Gastroesophageal sphincter (tissue), 4 donors: ENCODE measurements at places on chromosomes 7 and 10. TPM values are rescaled to one million over a fixed set of nuclear protein-coding genes. Genes with fewer than 3 reads are reported as not detected.

GRCh38 chr10:21499701-21500577 lies 25.5 kb downstream of the SKIDA1 start:
- no peaks in the 10 kb centered on the region for H3K27me3 ChIP-seq
- no peak overlapping the region for H3K27ac ChIP-seq
- ATAC-seq = no peak
- peak overlapping the region; percentile 37 for H3K4me3 ChIP-seq
- no peaks in the 10 kb centered on the region for H3K36me3 ChIP-seq

DNA sequence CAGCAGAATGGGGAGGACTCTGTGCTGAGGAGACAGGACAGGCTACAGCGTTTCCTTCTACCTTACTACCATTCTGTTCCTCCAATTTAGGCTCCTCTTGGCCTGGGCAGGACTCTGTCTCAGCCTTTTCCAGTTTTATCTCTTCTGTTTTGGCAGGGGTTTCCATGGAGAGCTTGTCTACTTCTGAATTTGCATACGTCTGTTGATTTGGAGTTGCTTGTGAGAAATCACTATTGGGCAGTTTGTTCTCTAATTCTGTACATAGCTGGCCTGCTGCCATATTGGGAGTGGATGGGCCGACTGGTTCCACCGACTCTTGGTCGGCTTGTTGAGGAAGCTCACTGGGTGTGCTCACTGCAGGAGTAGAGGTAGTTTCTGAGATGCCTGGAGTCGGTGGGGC lies 136.8 kb downstream of the GALNT11 start:
- H3K4me1 ChIP-seq = no peaks in the 10 kb centered on the region
- no peak overlapping the region for H3K4me3 ChIP-seq
- ATAC-seq = no peak
- no peak overlapping the region for H3K27ac ChIP-seq
- no peaks in the 10 kb centered on the region for H3K27me3 ChIP-seq

GRCh38 chr7:138304071-138304320 lies 156.1 kb upstream of the TRIM24 start:
- no peak overlapping the region for H3K4me3 ChIP-seq
- H3K4me1 ChIP-seq = no peaks in the 10 kb centered on the region
- ATAC-seq = no peak
- no peaks in the 10 kb centered on the region for H3K27me3 ChIP-seq
- H3K36me3 ChIP-seq = no peaks in the 10 kb centered on the region
- no peak overlapping the region for H3K27ac ChIP-seq

DNA sequence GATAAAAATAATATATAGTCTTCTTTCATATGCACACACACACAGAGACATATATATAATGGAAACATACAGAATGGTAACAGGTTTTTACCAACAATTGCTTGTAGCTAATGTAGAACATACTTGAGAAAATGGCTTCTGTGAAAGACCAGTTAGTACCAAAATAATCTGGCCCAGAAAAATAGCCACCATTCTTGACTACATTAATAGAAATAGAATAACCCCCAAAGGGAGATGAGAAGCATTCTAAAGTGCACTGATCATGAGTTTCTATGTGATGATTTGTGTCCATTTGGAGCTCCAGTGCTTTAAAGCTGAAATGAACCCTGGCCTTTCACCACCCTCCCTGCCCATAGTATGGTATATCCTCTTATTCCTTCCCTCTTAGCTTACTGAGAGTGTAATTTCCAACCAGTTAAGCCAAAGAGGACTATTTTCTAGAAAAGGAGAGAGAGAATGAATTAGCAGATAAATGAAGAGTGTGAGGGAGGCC lies 22.9 kb upstream of the IFIT2 start:
- no peaks in the 10 kb centered on the region for H3K36me3 ChIP-seq
- H3K4me1 ChIP-seq = peaks cover 31% of the 10 kb centered on the region
- no peaks in the 10 kb centered on the region for H3K27me3 ChIP-seq
- peak overlapping the region; percentile 61 for H3K27ac ChIP-seq
- no peak overlapping the region for H3K4me3 ChIP-seq

- no peak overlapping the region for H3K27ac ChIP-seq
- no peak for ATAC-seq
- no peaks in the 10 kb centered on the region for H3K27me3 ChIP-seq
- no peaks in the 10 kb centered on the region for H3K36me3 ChIP-seq
- no peak overlapping the region for H3K4me3 ChIP-seq
Observed at GRCh38 chr7:77989981-77990566, 191.5 kb downstream of the PHTF2 start.

GRCh38 chr10:72297281-72297804 lies 23.6 kb downstream of the DDIT4 start:
- peak; percentile 62 for ATAC-seq
- no peaks in the 10 kb centered on the region for H3K36me3 ChIP-seq
- no peaks in the 10 kb centered on the region for H3K4me1 ChIP-seq
- peak overlapping the region; percentile 60 for H3K4me3 ChIP-seq

DNA sequence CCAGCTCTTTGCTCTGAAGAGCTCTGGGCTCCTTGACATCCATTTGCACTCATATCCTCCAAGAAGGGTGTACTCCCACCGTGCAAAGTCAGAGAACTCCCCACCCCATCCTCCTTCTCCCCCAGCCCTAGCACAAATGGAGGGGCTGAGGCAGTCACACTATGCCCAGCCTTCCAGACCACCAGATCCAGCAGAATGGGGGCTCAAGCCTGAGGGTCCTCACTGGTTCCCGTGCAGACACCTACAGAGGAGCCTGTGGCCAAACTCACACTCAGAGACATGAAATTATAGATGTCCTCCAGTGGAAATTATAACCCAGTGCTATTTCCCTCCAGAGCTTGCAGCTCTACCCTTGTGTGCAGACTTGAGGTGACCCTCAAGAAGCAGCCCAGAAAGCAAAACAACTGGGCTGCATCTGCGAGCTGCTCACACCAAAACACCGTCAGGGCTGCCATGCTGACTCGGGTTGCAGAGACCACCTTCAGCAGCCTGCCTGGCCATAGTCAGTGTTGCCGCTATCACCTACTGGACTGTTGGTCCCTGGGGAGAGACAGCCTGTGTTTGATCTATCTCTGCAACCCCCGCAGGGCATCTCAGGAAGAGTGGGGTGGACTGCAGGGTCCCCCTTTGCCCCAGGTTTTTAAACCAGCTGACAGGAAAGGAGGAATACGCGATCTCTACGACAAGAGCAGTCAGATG lies 7.4 kb downstream of the ZNF488 start:
- H3K4me1 ChIP-seq = peaks cover 7% of the 10 kb centered on the region
- no peak overlapping the region for H3K4me3 ChIP-seq
- no peak for ATAC-seq
- H3K27me3 ChIP-seq = peaks cover 39% of the 10 kb centered on the region
- H3K36me3 ChIP-seq = no peaks in the 10 kb centered on the region

The ACTR3C gene
- total RNA-seq = 7.9 TPM

- no peaks in the 10 kb centered on the region for H3K4me1 ChIP-seq
- H3K36me3 ChIP-seq = no peaks in the 10 kb centered on the region
- peaks cover 16% of the 10 kb centered on the region for H3K27me3 ChIP-seq
- no peak overlapping the region for H3K4me3 ChIP-seq
- ATAC-seq = no peak
Observed at GRCh38 chr7:138746073-138746472, 44.9 kb upstream of the SVOPL start.

The ATG9B gene
- not detected for total RNA-seq

GRCh38 chr10:106626371-106626770 lies 538.1 kb downstream of the SORCS1 start:
- H3K4me3 ChIP-seq = no peak overlapping the region
- ATAC-seq = no peak
- H3K36me3 ChIP-seq = no peaks in the 10 kb centered on the region
- H3K4me1 ChIP-seq = no peaks in the 10 kb centered on the region

DNA sequence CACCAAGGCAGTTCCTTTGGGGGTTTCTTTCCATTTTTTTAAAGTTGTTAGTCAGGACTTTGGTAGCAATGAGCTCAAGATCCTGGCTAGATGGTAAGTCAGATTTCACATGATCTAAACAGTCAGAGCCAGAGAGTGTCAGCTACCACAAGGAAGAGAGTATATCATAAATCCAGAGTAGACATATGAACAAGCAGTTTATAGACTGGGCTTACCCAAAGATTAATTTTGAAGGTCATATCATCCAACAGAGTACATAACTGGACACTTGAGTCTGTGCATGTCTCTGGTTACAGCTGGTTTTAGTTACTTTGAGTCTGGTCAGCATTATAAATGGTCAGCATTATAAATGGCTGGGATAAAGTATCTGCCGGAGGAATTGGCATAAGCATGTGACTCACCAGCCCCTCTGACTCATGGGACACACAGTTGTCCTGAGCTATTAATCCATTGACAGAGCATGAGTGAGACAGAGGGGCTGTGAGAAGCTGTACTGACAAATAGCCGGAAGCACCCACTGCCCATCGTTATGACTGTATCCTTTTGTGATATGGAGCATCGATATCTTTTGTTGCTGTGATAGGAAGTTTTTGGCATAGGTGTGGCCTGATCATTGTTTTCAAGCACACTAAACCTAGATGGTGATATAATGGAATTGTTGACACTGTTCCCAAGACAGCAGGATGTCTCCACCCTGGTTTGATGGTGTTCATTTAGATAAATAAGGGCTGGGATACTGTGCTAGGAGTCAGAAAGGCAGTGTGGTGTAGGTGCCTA lies 19.3 kb downstream of the PPP1R3C start:
- no peaks in the 10 kb centered on the region for H3K27me3 ChIP-seq
- H3K27ac ChIP-seq = peak overlapping the region; percentile 84
- no peak overlapping the region for H3K4me3 ChIP-seq
- peak; percentile 11 for ATAC-seq
- H3K36me3 ChIP-seq = no peaks in the 10 kb centered on the region

- H3K27me3 ChIP-seq = no peaks in the 10 kb centered on the region
- no peak overlapping the region for H3K4me3 ChIP-seq
- H3K27ac ChIP-seq = peak overlapping the region; percentile 18
- H3K4me1 ChIP-seq = peaks cover 32% of the 10 kb centered on the region
- peak; percentile 43 for ATAC-seq
Observed at GRCh38 chr10:68876246-68877138, 24.6 kb upstream of the DDX50 start.

GRCh38 chr7:1563981-1564602 lies 5.7 kb downstream of the PSMG3 start:
- H3K4me3 ChIP-seq = no peak overlapping the region
- H3K4me1 ChIP-seq = peaks cover 6% of the 10 kb centered on the region
- peaks cover 24% of the 10 kb centered on the region for H3K27me3 ChIP-seq
- H3K27ac ChIP-seq = no peak overlapping the region
- ATAC-seq = no peak

DNA sequence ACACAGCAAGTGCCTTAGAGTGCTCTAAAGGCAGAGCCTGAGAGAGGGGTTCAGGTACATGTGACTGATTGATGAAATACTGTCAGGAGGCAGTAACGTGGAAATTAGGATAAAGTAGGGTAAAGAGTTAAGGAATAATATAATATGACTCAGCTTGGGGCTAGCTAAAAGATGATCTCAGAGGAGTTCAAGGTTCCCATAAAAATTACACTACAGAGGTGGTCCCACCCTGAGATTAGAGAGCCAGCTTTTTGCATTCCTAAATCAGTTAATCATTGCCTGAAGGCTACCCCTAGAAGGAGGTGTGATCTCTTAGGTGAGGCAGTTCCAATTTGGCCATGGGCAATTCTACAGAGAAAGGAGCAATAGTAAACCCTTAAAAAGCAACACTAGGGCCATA lies 5.8 kb downstream of the LIPJ start:
- no peaks in the 10 kb centered on the region for H3K27me3 ChIP-seq
- no peak for ATAC-seq
- no peaks in the 10 kb centered on the region for H3K36me3 ChIP-seq
- no peaks in the 10 kb centered on the region for H3K4me1 ChIP-seq
- H3K27ac ChIP-seq = no peak overlapping the region

GRCh38 chr10:104774234-104774633 lies 133.1 kb downstream of the SORCS3 start:
- H3K4me3 ChIP-seq = no peak overlapping the region
- no peaks in the 10 kb centered on the region for H3K36me3 ChIP-seq
- ATAC-seq = no peak
- H3K4me1 ChIP-seq = no peaks in the 10 kb centered on the region

- H3K36me3 ChIP-seq = no peaks in the 10 kb centered on the region
- no peaks in the 10 kb centered on the region for H3K4me1 ChIP-seq
- no peak for ATAC-seq
- H3K27ac ChIP-seq = no peak overlapping the region
Observed at GRCh38 chr7:6505685-6506559, 45.3 kb downstream of the GRID2IP start.

GRCh38 chr7:30697719-30698460 lies 15.6 kb upstream of the CRHR2 start:
- peak overlapping the region; percentile 21 for H3K4me3 ChIP-seq
- ATAC-seq = peak; percentile 50
- peak overlapping the region; percentile 64 for H3K27ac ChIP-seq
- peaks cover 6% of the 10 kb centered on the region for H3K27me3 ChIP-seq
- no peaks in the 10 kb centered on the region for H3K36me3 ChIP-seq

DNA sequence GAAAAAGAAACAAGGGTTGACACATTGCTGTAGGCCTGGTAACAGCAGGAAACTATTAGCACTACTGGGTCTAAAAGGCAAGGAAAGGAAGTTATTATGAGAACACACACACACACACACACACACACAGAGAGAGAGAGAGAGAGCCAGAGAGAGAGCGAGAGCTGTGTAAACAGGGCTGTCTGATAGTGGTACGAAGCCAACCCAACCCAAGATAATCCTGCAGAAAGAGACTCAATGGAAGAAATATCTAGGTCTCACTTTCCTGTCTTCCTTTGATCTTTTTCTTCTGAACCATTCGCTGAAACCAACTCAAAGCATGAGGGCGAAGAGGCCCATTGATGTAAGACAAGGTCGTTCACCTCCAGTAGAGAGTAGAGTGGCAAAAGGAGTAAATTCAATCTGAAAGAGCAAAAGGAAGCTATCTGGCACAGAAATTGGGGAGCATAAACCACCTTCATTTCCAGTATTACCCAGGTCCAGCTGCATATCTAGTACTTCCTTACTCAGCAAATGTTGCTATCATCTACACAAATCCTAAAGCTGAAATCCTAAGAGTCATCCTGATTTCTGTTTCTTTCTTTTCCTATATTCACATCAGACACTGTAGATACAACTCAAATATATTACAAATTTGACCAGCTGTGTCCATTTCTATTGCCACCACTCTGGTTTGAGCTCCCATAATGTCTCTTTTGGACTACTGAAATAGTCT lies 110.2 kb downstream of the TMEM26 start:
- H3K36me3 ChIP-seq = no peaks in the 10 kb centered on the region
- no peak overlapping the region for H3K4me3 ChIP-seq
- no peak overlapping the region for H3K27ac ChIP-seq
- no peak for ATAC-seq

The SEPHS1 gene
- 57.0 TPM for total RNA-seq

GRCh38 chr10:101301111-101301731 lies 52.7 kb upstream of the BTRC start:
- no peak overlapping the region for H3K4me3 ChIP-seq
- H3K27me3 ChIP-seq = peaks cover 94% of the 10 kb centered on the region
- no peaks in the 10 kb centered on the region for H3K36me3 ChIP-seq
- H3K4me1 ChIP-seq = no peaks in the 10 kb centered on the region

The NUTM2E gene
- total RNA-seq = not detected

DNA sequence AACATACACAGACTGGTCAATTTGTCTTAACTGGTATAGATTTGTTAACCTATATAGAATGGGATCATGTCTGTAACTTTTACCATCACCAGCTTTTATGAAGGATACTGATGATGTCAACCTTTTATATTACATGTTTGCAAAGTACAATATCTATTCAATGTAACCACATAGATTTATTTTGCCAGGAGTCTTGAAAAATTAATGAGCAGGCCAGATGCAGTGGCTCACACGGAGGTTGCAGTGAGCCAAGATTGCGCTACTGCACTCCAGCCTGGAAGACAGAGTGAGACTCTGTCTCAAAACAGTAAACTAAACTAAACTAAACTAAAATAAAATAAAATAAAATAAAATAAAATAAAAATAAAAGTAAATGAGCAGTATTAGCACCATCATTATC lies 30.0 kb upstream of the PARD3 start:
- H3K4me3 ChIP-seq = no peak overlapping the region
- no peaks in the 10 kb centered on the region for H3K4me1 ChIP-seq
- no peak for ATAC-seq
- H3K27me3 ChIP-seq = no peaks in the 10 kb centered on the region
- H3K36me3 ChIP-seq = no peaks in the 10 kb centered on the region
